ENCODE measurements at places on chromosomes 16 and 17.

- DNase-seq = no peak
Measured at GRCh38 chr17:79587945-79588344, 22.9 kb downstream of the RBFOX3 start.

GRCh38 chr16:47636501-47637099 lies 175.5 kb downstream of the PHKB start:
- no peak for DNase-seq

DNA sequence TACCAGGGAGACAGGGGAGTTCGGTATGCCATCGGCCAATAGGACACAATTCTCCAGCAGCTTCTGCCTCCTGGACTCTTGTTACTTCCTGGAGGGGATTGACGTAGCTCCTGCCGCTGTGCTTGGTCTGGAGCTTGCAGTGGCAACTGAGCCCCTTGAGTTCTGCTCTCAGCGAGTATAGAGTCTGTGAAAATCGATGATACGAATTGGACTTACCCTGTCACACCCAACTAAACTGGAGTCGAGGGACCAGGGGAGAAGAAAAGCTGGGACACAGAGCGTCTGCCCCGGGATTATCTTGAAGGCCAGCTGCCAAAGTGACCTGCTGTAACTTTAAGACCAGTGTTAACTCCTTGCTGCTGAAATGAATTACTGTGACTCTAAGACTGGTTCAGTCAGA lies 22.2 kb downstream of the SEC14L1 start:
- no peak for DNase-seq

DNA sequence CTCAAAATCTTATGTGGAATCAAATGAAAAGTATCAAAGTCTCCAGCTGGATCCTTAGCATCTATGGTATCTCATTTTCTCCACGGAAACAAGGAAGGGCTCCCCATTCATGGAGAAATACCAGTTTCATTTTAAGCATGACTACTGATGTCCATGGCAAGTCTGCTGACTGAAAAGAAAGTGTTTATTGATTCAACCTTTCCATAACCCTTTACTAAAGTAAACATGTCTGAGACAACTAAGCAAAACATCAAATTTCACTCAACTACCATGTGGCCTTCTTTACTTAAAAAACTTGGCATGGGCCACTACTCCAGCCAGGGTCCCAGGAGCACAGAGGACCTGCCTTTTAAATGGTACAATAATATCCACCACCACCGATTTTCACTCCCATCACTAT lies 928.0 kb upstream of the SOX9 start:
- no peak for DNase-seq

DNA sequence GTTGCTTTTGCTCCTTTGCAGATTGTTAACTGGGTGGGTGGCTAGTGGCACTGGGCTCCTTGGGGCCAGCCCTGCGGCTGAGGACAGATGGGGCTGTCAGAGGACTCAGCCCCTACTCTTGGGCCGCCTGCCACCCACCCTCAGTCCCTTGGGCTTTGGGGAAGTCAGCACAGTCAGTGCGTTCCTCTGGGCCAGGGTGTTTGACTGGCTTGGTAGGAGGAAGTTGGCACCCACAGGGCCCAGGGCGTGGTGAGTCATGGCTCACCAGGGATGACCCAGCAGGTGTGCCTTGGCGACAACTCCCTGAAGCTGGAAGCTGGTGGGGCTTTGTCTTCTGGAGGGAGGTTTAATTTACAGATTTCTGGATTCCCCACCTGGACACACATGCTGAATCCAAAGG lies 32.4 kb downstream of the HAPSTR1 start:
- no peak for DNase-seq

DNA sequence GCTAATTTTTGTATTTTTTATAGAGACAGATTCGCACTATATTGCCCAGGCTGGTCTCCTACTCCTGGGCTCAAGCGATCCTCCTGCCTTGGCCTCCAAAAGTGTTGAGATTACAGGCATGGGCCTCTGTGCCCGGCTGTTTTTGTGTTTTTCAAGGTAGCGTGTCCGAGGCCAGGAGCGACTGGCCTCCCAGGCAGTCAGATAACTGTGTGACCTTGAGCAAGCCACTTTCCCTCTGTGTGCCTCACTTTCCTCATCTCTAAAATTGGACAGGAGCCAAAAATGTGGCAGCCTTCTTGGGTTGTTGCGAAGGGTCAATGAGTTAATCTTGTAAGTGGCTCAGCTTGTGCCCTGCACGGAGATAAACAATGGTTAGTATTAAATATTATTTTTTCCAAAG lies 2.4 kb downstream of the ABCC1 start:
- DNase-seq = no peak

DNA sequence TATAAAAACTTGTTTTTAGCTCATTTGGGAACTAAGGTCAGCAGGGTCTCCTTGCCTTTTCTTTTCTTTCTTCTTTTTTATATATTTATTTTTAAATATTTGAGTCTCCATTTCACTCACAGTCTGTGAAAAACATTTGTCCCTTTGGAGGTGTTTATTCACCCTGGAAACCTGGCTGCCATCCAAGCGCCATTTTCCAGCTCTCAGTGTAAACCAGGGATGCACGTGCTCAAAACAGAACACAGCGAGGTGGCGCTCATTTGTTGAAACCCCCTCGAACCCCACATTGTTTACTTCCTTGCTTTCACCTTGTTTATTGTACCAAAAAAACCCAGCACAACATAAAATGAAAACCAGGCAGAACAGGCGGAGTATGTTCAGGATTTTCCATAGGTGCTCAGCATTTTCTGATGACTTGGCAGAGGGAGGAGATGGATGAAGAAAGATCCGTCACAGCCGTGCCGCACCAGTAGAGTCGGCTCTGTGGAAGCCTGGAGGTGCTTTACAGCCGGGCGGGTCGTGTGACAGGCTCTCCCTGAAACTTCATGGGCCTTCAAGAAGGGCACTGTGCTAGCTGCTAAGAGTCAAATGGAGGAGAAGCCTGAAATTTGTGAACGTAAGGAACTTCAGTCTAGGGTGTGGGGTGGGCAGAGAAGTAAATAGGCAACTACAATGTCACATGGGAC lies 284.4 kb downstream of the FOXL1 start:
- DNase-seq = no peak

DNA sequence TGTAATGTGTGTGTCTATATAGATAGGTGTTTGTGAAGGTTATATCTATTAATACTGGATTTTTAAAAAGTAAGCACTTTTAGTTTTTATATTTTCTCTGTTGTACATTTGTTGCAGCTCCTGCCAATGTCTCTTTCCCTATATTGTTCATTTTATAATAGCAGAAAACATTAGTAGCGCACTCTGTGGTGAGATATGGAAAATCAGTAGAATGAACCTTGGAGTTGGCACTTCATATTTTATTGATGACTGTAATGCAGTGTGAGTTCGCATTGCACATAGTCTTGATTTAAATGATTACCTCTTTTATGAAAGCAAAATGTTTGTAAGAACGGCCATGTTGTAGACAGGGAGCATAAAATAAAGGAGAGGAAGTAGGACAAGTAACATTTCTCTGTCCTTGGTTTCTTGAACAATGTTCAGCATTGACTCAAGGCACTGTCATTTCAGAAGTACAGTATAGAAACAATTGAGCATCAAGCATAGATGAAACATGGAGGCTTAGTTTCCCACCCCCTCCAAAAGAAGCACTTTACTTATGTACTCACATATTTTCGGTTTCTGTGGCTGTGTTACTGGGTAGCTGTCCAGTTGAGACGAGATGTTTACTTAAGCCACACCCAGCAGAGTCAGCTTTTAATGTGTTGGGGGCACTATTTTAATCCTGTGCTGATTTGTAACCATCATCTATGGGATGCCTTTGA lies 74.0 kb downstream of the TANC2 start:
- DNase-seq = no peak

GRCh38 chr17:73311428-73311780 lies 397 bp downstream of the CDC42EP4 start:
- DNase-seq = no peak

GRCh38 chr16:86971251-86971650 lies 345.9 kb downstream of the C16orf95 start:
- no peak for DNase-seq

- no peak for DNase-seq
Measured at GRCh38 chr16:9381399-9381798, 290.0 kb downstream of the HAPSTR1 start.
